CD4-positive, alpha-beta T cell (primary cell): ENCODE measurements at places on chromosomes 1 and 21. TPM values are rescaled to one million over a fixed set of nuclear protein-coding genes. Genes with fewer than 3 reads are reported as not detected.

The UBXN10 gene
- 0.22 TPM for total RNA-seq

The CFAP57 gene
- total RNA-seq = not detected

The C4BPA gene
- total RNA-seq = not detected

The MROH9 gene
- not detected for total RNA-seq

The BATF3 gene
- 1.2 TPM for total RNA-seq

The FNDC10 gene
- total RNA-seq = 1.3 TPM

The PDE4B gene
- total RNA-seq = 159 TPM

The L1TD1 gene
- 0.06 TPM for total RNA-seq

GRCh38 chr1:234561319-234561718, 48.7 kb downstream of the IRF2BP2 start:
- H3K4me1 ChIP-seq = no peaks in the 10 kb centered on the region
- no peak overlapping the region for H3K4me3 ChIP-seq
- no peaks in the 10 kb centered on the region for H3K36me3 ChIP-seq

DNA sequence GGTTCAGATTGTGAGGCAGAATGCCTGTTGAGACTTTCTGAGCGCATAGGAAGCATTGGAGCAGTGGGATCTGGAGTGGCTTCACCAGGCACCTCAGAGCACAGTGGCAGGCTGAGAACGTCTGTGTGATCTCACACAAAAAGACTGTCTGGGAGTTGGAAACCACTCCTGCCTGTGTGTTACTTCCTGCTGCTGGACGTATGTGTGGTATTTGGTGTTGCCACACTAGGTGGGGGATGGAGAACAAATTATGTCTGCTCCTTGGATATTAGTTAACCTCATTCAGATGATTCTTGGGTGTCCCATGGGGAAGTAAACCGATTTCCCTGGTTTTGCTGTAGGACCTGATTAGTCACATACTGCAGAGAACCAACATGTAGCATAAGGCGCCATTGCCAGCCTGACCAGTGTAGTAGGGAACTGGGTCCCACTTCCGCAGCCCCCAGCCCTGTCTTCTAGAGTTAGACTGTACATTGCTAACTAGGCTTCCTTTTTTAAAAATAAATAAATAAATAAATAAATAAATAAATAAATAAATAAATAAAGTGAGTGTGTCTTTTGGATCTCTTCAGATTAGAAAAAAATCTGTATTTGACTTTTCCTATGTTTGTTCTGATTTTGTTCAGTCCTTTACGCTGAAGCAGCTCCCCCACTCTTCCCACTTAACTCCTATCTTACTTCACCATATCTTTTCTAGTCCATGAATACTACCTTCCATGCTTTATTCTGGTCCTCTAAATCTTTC, 26.9 kb downstream of the UCK2 start:
- peak; percentile 43 for DNase-seq
- H3K27ac ChIP-seq = no peak overlapping the region
- H3K27me3 ChIP-seq = no peaks in the 10 kb centered on the region
- no peak overlapping the region for H3K4me3 ChIP-seq

- H3K27ac ChIP-seq = no peak overlapping the region
- H3K4me3 ChIP-seq = no peak overlapping the region
- H3K27me3 ChIP-seq = no peaks in the 10 kb centered on the region
- peaks cover 54% of the 10 kb centered on the region for H3K4me1 ChIP-seq
These were observed 20.9 kb downstream of the CA6 start for GRCh38 chr1:8966606-8967005.

GRCh38 chr1:178218550-178218949, 124.6 kb downstream of the RASAL2 start:
- DNase-seq = no peak
- H3K4me1 ChIP-seq = no peaks in the 10 kb centered on the region
- no peaks in the 10 kb centered on the region for H3K36me3 ChIP-seq
- no peak overlapping the region for H3K27ac ChIP-seq
- no peak overlapping the region for H3K4me3 ChIP-seq
- H3K27me3 ChIP-seq = no peaks in the 10 kb centered on the region

- H3K4me1 ChIP-seq = peaks cover 41% of the 10 kb centered on the region
- no peak overlapping the region for H3K4me3 ChIP-seq
- H3K27me3 ChIP-seq = no peaks in the 10 kb centered on the region
- H3K27ac ChIP-seq = no peak overlapping the region
- no peaks in the 10 kb centered on the region for H3K36me3 ChIP-seq
These were observed 24.0 kb downstream of the PLCH2 start for GRCh38 chr1:2499986-2500596.

- peaks cover 35% of the 10 kb centered on the region for H3K4me1 ChIP-seq
- no peaks in the 10 kb centered on the region for H3K27me3 ChIP-seq
- peaks cover 24% of the 10 kb centered on the region for H3K36me3 ChIP-seq
- peak overlapping the region; percentile 38 for H3K4me3 ChIP-seq
- DNase-seq = no peak
These were observed 40.1 kb downstream of the PTPRC start for GRCh38 chr1:198678901-198679329.

GRCh38 chr1:173015629-173016028, 35.1 kb downstream of the TNFSF18 start:
- no peak for DNase-seq
- H3K27me3 ChIP-seq = no peaks in the 10 kb centered on the region
- H3K36me3 ChIP-seq = no peaks in the 10 kb centered on the region

GRCh38 chr1:208154040-208154439, 90.1 kb downstream of the PLXNA2 start:
- no peak overlapping the region for H3K4me3 ChIP-seq
- no peak overlapping the region for H3K27ac ChIP-seq
- DNase-seq = no peak

DNA sequence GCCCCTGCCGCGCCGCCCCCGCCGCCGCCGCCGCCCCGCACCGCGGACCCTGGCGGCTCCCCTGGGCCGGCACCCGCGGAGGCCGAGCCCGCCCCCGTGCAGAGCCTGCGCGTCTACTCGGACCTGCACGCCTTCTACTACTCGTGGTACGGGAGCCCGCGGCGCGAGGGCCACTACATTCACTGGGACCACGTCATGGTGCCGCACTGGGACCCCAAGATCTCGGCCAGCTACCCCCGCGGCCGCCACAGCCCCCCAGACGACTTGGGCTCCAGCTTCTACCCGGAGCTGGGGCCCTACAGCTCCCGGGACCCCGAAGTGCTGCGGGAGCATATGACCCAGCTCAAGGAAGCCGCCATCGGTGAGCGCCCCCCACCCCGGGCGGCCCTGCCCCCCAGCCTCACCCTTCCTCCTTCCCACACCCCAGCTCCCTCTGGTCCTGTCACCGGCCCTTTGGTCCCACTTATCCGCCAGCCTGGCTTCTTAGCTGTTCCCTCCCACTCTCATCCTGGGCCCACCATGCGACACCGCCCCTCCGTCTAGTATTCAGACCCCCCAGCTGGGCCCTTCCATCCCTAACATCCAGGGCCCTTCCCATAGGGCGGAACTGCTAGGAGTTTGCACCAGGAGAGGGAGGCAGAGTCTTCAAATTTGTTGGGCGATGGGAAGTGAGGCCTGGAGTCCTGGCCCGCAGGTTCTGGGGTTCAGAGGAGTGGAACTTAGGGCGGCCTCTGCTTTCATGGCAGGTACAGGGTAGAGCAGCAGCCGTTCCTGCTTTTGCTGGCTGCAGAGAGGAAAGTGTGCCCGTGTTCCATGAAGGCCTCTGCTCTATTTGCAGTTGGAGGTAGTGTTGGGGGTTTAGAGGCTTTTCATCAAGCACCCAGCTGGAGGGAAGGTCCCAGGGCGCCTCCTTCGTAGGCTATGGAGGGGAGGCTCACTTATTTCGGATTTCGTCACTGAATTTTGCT, 1.0 kb downstream of the MANEAL start:
- H3K27me3 ChIP-seq = peaks cover 20% of the 10 kb centered on the region
- H3K4me3 ChIP-seq = peak overlapping the region; percentile 43
- no peak overlapping the region for H3K27ac ChIP-seq
- peaks cover 2% of the 10 kb centered on the region for H3K36me3 ChIP-seq
- no peak for DNase-seq

- no peak overlapping the region for H3K27ac ChIP-seq
- H3K4me3 ChIP-seq = no peak overlapping the region
- DNase-seq = no peak
- peaks cover 15% of the 10 kb centered on the region for H3K4me1 ChIP-seq
These were observed 17.6 kb downstream of the COL8A2 start for GRCh38 chr1:36107394-36107793.

- H3K4me1 ChIP-seq = no peaks in the 10 kb centered on the region
- H3K4me3 ChIP-seq = no peak overlapping the region
- H3K27ac ChIP-seq = no peak overlapping the region
- no peak for DNase-seq
- no peaks in the 10 kb centered on the region for H3K36me3 ChIP-seq
- peaks cover 46% of the 10 kb centered on the region for H3K27me3 ChIP-seq
These were observed 109.7 kb upstream of the ZBTB40 start for GRCh38 chr1:22341791-22342605.

- H3K27ac ChIP-seq = no peak overlapping the region
- H3K36me3 ChIP-seq = no peaks in the 10 kb centered on the region
- no peaks in the 10 kb centered on the region for H3K27me3 ChIP-seq
These were observed 8.5 kb upstream of the OVAAL start for GRCh38 chr1:180550241-180550640.

DNA sequence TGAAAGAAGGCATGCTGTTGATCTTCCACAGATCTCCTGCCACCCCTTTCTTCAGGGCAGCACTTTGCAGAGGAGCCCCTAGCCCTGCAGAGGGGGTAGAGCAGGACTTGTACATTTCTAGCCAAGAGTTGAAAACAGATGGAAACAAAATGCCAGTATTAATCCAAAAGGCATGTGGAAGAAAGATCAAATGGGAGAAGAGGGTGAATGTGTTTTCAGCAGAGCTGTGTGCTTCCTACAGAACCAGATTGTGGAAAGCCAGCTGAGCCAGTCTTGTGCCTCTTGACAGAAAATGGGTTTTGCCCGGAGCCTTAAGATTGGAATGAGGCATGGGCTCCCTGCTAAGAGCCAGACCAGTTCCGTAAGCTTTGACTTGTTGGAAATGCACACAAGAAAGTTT, 105.2 kb upstream of the TSPAN2 start:
- H3K36me3 ChIP-seq = no peaks in the 10 kb centered on the region
- H3K27me3 ChIP-seq = peaks cover 6% of the 10 kb centered on the region
- no peak overlapping the region for H3K4me3 ChIP-seq
- no peak for DNase-seq
- H3K27ac ChIP-seq = no peak overlapping the region

- H3K27me3 ChIP-seq = no peaks in the 10 kb centered on the region
- no peak for DNase-seq
- no peak overlapping the region for H3K4me3 ChIP-seq
- no peaks in the 10 kb centered on the region for H3K36me3 ChIP-seq
These were observed 33.5 kb upstream of the ACTRT2 start for GRCh38 chr1:2987773-2988172.

- H3K27ac ChIP-seq = no peak overlapping the region
- H3K27me3 ChIP-seq = no peaks in the 10 kb centered on the region
- no peaks in the 10 kb centered on the region for H3K4me1 ChIP-seq
- no peaks in the 10 kb centered on the region for H3K36me3 ChIP-seq
- no peak for DNase-seq
These were observed 183.2 kb upstream of the C21orf91 start for GRCh38 chr21:18002393-18002792.

GRCh38 chr1:160855181-160855981, 7.3 kb downstream of the CD244 start:
- no peak for DNase-seq
- H3K27me3 ChIP-seq = no peaks in the 10 kb centered on the region
- no peak overlapping the region for H3K4me3 ChIP-seq
- no peaks in the 10 kb centered on the region for H3K36me3 ChIP-seq
- H3K4me1 ChIP-seq = peaks cover 13% of the 10 kb centered on the region

GRCh38 chr1:79825551-79825950, 819.0 kb upstream of the ADGRL4 start:
- H3K27ac ChIP-seq = no peak overlapping the region
- no peaks in the 10 kb centered on the region for H3K36me3 ChIP-seq
- H3K4me3 ChIP-seq = no peak overlapping the region
- H3K27me3 ChIP-seq = no peaks in the 10 kb centered on the region

- no peak for DNase-seq
- no peak overlapping the region for H3K4me3 ChIP-seq
- H3K27ac ChIP-seq = no peak overlapping the region
- peaks cover 7% of the 10 kb centered on the region for H3K27me3 ChIP-seq
These were observed 9.4 kb upstream of the CTBS start for GRCh38 chr1:84583648-84584047.

DNA sequence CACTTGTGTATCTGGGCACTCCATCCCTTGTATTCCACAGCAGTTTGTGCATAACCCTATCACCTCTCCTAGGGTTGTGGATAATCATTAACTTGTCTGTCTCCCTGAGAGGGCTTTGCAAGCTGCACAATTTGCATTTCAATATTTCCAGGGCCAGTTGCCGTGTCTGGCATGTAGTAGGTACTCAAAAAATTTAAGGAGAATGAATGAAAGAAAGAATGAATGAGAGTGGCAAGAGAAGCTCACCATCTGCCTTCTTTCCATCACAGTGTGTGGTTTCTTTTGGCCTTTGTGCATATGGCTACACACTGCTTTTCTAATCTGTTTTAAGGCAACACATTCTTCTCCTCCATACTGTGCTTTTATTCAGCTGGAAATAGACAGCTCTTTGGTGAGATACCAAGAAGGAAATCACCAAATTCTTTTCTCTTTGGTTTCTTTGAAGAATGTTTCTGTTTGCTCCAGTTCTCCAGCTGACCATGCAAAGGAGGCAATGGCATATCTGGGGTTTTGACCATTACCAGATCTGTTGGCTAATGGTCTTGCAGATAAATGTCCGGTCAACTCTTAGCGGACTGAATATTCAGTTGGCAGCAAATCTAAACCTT, 49.4 kb downstream of the NGF start:
- H3K4me3 ChIP-seq = no peak overlapping the region
- no peaks in the 10 kb centered on the region for H3K4me1 ChIP-seq
- no peak for DNase-seq
- H3K27ac ChIP-seq = no peak overlapping the region
- no peaks in the 10 kb centered on the region for H3K36me3 ChIP-seq

- no peak overlapping the region for H3K4me3 ChIP-seq
- no peaks in the 10 kb centered on the region for H3K36me3 ChIP-seq
- H3K27me3 ChIP-seq = no peaks in the 10 kb centered on the region
- DNase-seq = no peak
These were observed 29.6 kb upstream of the ID3 start for GRCh38 chr1:23588749-23589548.

GRCh38 chr1:248696774-248697173, 5.8 kb downstream of the OR14I1 start:
- H3K4me1 ChIP-seq = no peaks in the 10 kb centered on the region
- no peaks in the 10 kb centered on the region for H3K36me3 ChIP-seq
- H3K4me3 ChIP-seq = no peak overlapping the region
- no peak overlapping the region for H3K27ac ChIP-seq

DNA sequence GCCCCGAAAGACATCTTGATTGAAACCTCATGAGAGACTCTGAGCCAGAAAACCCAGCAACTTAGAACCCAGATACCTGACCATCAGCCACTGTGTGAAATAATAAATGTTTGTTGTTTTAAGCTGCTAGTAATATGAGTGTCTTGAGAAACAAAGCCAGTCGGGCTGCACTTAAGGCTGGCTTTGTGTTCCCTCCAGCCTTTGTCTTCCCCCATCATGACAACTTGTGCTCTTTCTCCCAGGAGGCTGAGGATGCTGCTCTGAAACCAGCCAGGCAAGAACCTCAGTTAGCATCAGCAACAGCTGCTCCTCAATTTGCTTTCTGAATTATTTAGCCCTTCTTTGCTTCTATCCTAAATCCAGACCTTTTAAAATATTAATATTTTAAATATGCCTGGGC, 78.2 kb downstream of the SLC16A1 start:
- no peak overlapping the region for H3K4me3 ChIP-seq
- H3K27ac ChIP-seq = no peak overlapping the region
- no peaks in the 10 kb centered on the region for H3K36me3 ChIP-seq
- H3K4me1 ChIP-seq = no peaks in the 10 kb centered on the region
- H3K27me3 ChIP-seq = no peaks in the 10 kb centered on the region
- no peak for DNase-seq
